ENCODE measurements at places on chromosomes 3 and 15.

DNA sequence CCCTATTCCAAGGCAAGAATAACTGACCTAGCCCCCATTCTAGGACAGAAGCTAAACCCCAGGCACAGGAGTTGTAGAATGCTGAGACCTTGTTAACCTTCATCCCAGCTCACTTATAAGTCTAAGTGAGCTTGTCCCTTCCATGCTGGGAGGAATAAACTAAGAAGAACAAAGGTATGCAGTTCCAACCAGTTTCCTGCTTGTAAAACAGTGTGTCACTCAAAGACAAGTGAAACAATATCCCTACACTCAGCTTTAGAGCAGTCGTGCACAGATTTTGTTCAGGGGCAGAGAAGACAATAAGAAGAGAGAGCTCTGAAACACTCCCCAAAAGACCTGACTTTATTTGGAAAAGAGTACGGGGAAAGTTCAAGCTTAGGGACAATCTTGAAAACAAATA, 292.1 kb downstream of the CGGBP1 start:
- no peak for DNase-seq

DNA sequence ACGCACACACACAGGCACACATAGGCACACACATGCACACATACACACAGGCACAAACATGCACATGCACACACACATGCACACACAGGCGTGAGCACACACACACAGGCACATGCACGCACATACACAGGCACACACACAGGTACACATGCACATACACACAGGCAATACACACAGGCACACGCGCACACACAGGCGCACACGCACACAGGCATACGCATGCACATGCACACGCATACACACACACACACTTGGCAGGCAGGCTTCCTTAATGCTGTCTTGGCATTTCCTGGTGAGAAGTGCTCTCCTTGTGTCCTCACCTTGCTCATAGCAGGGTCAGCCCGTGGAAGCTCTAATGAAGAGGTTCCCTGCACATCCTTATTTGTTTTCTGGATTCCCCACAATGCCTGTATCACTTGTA, 8.4 kb upstream of the SLCO2A1 start:
- DNase-seq, result no peak

DNA sequence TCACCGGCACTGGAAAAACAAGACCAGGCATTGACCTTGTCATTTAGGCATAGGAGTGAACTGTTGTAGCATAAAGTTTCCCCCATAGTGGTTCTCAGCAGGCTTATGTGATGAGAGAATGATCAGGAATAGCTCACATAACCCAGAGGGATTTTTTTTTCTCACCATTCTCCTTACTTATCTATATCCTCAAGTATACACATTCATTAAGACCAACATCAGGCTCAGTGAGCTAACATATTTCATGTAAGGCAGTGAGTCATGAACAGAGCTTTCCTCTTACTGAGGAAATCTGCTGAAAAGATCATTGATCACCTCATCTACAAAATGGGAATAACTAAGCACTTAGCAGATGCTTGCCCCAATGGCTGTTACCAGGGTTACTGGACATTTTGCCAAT, 396.6 kb upstream of the TMCO5A start:
- DNase-seq, result no peak

DNA sequence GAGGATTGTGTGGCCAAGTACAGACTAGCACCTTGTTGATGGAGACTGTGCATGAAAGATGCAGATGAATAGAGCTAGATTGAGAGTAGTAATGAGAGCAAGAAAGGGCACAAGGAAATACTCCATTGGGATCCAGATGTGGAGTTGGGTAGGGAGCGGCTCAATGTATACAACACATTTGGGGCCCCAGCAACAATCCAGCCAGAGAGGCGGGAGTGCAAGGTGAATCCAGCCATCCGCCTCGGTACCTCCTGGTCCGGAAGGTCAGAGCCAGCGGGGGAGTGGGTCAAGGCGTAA, 9.0 kb downstream of the ISL2 start:
- no peak for DNase-seq

DNA sequence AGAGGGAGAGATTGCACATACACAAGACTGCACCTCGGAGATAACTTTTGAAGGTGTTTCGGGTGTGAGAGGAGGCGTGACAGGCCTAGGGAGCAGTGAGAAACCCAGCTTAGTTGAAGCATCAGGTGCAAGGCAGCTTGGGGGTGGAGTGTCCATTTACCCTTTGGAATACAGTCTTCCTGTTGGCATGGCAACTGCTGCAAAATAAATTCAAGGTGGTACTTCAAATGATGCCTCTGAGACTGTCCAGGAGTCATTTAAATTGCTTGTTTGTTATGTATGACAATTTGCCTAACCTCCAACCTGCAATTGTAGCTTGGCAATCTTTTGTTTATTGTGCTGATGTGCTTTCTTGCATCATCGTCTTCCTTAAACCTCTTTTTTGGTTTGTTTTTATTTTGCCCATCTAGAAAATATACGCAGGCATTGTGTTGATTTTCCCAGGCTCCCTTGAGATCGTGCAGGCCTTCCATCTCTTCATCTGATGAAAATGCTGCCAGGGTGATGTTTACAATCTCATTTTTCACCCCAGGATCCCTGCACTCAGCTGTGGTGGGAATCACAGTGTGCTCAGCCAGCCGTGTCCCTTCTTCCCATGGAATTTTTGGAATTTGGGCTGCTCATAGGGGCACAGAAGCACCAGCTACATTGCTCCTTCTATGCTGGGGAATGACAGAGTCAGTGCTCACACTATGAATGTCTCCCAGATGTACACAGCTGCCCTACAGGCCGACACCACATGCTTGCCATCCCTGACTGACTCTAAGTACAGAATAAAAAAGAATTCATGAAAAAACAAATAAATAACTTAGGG, 583.1 kb upstream of the CFAP20DC start:
- DNase-seq, result peak; percentile 39

DNA sequence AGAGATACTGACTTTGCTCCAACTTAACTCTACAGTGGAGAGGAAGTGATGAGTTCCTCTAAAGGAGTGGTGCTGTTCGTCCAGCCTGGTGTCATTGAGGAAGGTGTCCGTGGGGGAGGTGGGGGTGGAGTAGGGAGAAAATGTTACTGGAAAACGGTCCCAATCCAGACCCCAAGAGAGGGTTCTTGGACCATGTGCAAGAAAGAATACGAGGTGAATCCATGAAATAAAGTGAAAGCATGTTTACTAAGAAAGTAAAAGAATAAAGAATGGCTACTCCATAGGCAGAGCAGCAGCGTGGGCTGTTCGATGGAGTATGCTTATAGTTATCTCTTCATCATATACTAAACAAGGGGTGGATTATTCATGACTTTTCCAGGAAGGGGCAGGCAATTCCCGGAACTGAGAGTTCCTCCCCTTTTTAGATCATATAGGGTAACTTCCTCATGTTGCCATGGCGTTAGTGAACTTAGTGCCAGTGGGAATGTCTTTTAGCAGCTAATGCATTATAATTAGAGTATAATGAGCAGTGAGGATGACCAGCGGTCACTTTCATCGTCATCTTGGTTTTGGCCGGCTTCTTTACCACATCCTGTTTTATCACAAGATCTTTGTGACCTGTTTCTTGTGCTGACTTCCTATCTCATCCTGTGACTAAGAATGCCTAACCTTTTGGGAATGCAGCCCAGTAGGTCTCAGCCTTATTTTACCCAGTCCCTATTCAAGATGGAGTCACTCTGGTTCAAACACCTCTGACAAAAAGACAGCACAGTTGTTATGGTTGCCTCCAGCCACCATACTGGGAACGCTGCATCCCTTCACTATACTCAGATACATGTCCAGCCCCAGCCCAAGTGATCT, 38.6 kb downstream of the CLEC3B start:
- DNase-seq, result no peak

DNA sequence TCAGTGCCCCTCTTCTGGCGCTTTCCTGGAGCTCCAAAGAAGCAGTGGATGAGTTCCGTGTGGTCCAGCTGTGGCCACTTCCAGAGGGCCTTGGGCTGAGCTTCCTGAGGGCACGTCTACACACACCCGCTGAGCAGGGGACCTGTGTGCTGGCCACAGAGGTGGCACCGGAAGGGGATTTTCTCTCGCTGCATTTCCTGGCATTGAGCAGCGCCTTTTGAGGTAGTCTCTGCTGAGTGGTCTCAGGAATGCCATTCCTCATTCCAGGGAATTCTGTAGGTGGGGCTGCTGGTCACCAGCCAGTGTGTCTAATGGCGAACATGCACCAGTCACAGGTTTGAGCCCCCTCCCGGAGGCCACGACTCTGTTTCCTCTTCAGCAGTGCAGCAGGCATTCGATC, 48.1 kb downstream of the AMOTL2 start:
- no peak for DNase-seq

GRCh38 chr15:66306381-66306780, 13.0 kb downstream of the DIS3L start:
- DNase-seq, result no peak

DNA sequence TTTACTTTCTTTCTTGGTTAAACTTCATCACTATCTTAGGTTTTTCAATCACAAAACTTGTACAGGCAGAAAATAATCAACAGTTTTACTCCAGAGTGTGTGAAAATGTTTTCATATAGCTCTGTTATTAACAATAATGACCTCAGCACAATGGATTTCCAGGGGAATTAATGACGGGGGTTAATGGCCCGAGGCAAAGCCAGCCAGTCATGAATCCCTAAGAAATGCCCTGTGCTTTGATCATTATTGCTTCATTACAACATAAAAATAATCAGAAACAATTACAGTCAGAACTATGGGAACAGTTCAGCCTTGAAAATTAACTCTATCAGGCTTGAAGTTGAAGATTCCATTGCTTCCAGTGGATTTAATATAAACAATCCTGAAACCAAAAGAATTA, 875.4 kb downstream of the ROBO2 start:
- DNase-seq, result no peak

GRCh38 chr3:153925841-153926514, 195.2 kb upstream of the ARHGEF26 start:
- DNase-seq, result no peak

GRCh38 chr15:63896336-63897115, 62.8 kb upstream of the HERC1 start:
- peak; percentile 64 for DNase-seq

DNA sequence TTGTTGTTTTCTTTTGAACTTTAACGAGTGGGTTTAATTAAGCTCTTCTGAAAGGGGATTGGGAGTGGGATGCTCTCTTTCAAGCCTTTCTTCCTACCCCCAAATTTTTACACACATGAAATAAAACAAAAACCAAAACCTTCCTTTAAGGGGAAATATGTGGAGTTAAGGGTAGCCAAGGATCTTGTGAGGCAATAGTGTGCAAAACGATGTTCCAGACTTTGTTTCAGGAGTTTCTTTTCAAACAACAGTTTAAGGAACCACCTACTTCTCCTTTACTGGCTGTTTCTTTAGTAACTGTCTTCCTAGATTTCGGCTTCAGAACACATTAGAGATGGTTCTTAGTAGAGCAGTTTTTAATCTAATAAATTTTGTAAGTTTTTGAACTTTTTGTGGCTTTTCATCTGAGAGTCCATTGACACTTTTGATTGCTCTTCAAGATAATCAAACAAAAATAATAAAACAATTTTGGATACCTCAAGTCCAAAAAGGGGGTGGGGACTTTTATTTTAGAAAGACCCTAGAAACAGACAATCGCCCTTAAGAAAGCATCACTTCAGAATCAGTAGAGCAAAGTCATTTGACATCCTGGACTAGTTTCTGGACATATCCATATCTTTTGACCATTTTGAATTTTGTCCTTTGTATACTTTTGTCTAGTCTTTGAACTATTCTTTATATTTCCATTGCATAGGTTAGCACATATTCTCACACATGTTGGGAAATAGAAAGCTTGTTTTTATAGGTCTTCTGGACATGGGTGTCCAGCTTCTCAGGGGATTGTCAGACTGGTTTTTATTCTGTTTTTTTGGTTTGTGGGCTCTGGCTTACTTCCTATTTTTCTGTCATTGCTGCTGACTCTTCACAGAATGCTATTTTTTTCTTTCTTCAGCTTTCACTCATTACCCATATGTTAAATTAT, 6.0 kb downstream of the DIPK2A start:
- DNase-seq, result no peak

GRCh38 chr3:156256945-156257344, 136.6 kb downstream of the KCNAB1 start:
- no peak for DNase-seq

GRCh38 chr3:25151903-25152295, 276.2 kb upstream of the RARB start:
- no peak for DNase-seq

DNA sequence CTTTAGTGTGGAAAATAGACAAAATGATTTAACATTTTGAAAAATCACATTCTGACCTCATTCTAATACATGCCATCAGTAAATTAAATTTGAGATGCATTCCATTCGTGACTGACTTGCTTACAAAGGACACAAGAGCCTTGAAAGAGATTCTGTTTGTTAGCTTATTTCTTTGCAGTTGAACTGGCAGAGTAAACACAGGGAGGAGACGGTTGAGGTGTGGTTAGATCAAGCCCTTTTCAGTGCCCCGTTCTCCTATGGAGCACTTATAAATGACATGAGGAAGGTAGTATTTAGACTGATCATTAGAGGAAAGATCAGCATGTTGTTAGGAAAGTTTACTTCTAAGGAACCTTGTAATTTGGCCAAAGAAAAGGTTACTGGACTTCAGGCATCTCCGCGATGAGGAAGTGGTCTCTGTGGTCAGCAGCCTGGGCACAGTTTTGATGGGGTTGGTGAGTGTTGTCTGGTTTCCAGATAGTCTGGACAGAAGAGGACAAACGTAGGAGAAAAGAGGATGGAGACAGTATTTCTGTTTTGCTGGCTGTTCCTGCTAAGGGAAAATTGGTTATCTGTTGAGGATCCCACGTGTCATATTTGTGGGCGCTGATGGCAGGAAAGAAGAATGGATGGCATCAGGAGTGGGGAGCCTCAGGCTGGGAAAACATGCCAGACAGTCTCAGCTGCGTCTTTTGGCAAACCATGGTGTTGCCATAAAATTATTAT, 328.9 kb upstream of the TBL1XR1 start:
- peak; percentile 30 for DNase-seq

DNA sequence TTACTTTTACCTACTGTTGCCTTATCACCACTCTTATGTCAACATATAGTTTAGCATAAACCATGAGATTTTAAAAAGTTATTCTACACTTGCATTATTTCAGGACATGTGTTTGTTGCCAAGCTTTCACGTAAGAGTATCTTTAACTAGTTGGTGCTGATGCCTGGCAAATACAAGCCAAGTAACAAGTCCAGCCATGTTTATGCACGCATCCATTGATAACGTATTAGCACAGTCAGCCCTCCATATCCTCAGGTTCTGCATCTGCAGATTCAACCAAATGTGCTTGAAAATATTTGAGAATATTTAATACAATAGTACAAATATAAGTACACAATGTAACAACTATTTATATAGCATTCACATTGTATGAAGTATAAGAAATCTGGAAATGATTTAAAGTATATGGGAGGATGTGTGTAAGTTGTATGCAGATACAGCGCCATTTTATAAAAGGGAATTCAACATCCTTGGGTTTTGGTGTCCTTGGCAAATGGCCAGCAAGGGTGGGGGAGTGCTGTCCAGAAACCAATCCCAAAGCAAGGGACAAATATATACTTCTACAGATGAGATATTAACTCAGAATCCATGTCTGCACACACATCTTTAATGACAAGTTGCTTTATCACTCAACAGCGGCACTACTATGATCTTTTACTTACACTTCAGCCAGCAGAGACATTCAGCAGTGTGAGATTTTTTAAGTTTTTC, 8.7 kb upstream of the SETD5 start:
- no peak for DNase-seq
